Pancreas (tissue), 10 donors: ENCODE measurements at places on chromosomes 12 and 14.
A peak's percentile ranks its signal among the peaks of the same experiment; 100 is the strongest.

- no peak for DNase-seq
These were observed 94.3 kb upstream of the ETV6 start for GRCh38 chr12:11555195-11555594.

DNA sequence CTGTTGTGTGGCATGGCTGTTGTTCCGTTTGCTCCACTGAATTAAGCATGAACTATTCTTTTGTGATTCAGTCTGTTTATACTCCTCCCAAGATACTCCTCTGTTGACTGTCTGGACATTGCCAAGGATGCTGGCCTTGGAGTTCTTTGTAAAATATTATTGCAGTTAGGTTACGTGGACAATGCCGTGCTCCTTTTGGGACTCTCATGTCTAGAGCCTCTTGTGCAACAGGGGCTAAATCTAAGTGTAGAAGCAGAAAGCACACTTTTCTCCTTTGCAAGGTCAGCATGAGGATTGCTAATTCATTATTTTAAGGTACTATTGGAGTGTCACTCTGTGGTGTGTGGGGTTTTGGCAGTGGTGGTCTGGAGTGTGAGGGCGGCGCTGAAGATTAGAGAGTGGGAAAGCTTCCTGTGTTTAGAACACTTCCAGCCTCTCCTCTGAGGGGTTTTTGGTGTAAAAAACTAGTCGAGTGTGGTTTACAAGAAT lies 125.4 kb downstream of the SAMD4A start:
- no peak for DNase-seq

DNA sequence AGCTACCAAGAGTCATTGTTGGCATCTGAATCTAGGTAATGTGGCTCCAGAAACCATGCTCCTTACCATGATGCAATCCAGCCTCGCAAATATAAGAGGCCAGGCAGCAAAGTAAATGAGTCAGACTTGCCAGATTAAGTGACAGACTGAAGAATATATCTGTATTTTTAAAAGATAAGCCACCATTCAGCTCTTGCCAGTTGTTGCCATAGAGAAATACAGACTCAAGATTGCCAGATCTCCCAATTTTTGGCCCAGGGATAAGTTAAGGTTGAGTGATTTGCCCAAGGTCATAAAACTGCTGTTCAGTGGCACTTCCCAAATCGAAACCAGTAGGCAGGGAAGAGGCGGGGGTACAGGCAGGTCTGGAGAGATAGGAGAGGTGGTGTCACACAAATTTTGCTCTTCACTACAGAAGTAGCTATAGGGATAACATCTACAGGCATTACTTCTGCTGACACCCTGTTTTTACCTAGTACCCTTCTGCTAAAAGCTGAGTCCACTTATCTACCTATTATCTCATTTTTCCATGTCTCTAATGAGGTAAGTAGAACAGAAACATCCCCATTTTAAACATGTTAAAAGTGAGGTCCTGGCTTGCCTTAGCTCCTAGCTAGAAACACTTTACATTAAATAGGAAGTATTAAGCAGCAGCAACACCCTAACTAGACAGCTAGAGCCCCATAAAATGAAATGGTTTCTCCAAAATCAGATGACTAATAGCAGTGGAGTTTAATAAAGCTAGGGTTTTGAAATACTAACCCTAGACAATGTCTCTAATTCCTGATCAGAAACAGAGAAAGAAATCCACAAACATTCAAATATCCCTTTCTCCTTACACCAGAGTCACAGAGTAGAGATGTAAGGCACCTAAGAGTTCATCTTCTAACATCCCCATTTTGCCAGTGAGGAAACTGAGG lies 19.5 kb downstream of the DCAF5 start:
- DNase-seq: no peak

DNA sequence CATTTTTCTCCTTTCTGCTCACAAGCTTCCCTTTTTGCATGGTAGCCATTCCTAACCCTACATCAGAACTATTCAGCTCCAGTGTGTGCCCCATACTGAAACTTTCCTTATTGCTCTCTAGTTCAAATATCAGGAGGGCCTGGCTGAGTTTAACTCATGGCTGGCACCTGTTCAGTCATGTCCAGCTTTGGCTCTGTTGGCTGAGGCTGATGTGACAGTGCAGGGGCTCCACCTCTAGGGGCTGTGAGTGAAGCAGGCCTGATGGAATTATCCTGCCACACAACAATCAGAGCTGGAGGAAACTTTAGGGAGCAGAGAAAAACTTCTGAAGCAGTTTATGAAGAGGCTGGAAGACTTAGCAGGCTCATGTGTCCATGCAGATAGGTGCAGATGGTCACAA lies 8.5 kb downstream of the COQ6 start:
- no peak for DNase-seq

DNA sequence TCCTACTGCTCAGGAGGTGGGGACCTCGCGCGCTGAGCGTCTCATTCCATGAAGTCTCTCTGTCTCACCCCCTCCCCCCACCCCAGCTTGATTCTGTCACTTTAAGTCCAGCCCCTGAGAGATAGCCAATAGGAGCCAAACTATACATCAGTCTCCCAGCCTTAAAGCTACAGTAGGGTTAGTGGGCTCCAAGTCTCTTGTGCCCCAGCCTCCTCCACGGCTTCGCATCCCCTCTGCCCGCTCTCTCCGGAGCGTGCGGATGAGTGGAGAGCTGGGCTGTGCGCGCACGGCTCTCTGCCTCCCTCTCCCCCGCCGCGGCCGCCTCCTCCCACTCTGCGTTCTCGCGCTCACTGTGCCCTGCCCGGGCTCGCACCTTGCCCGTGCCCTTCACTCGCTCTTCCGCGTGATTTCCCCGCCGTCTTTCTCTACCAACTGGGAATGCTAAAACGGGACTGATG lies at the start of gene ESRRB:
Gene ESRRB, plus strand, starts transcription at position 191 of the 458 bp plus-strand sequence. Its CDS starts 265 bp downstream, at position 456.
- DNase-seq: no peak

DNA sequence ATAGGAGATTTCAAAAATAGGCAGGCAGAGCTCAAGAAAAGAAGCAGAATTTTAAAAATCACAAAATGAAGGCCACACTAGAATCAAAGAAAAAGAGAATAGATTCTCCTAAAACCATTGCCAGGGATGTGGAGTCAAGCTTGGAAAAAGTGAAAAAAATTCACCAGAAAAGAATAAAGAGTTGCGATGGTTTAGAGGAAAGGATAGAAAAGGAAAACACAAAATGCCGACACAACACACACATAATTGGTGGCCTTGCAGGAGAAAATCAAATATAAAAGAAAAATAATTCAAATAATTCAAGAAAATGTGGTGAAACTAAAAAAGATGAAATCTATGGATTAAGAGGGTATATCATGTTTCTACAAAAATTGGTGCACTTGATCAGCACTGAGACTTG lies 181.6 kb upstream of the C14orf180 start:
- no peak for DNase-seq

DNA sequence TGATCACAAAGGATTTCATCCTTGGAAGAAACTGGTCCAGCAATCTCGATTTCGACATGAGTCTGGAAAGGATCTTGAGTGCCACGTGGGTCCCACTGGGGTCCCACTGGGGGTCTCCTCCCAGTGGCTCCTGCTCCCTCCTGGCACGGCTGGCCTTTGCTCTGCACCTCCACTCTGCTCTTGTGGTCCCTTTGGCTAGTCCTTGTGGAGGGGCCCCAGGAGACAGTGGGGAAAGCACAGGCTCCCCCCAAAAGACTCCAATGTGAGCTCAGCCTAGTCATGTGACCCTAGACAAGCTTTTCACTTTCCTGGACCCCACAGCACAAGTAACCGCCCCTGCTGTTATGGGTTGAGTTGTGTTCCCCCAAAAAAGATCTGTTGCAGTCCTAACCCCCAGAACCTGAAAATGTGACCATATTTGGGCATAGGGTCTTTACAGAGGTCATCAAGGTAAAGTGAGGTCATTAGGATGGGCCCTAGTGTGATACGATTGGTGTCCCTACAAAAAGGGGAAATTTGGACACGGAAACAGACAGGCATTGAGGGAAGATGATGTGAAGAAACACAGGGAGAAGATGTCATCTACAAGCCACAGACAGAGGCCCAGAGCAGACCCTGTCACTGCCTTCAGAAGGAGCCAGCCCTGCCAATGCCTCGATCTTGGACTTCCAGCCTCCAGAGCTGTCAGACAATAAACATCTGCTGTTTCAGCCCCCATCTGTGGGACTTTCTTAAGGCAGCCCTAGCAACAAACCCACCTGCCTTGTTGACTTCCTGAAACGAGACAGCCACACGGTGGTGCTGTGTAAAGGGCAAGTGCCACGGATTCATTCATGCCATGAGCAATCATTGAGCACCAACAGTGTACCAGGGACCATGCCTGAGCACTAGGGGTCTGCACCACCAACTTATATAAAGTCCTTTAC lies 23.8 kb upstream of the PPP2R5C start:
- DNase-seq: no peak

- no peak for DNase-seq
These were observed 10.0 kb upstream of the GPR68 start for GRCh38 chr14:91254461-91254860.

DNA sequence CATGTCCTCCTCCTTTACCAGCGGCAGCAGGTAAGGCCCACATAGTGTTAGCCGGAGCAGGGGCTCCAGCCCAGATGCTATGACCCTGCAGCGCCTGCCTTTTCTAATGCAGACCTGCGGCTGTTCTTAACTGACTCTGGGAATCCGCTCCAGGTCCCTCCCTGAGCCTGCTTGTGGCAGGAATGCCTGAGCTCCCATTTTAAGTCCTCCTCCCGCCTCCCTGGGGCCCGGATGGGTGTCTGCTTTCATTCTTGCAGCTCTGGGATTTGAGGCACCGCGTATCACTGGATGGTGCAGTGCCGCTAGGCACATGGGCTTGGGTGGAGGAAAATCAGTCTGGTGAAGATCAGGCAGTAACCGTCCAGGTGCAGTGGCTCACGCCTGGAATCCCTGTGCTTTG lies 7.6 kb downstream of the TSPAN9 start:
- no peak for DNase-seq

DNA sequence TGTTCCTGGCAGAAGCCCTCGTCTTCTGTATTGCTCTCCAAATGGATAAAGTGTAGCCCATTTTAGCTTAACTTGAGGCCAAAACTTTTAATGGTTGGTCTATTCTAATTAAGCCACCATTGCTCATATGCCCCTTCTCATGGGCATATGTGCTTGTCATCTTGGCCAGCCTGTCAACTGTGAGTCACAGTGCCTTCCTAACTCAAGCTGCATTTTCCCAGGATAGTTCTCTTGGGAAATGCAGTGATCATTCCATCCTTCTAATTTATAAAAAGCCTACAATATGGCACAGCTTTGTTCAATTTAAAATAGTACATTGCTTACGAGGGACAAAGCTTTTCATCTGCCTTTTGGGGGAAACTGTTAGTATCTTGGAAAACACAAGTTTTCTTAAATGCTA lies 6.6 kb downstream of the PTHLH start:
- no peak for DNase-seq

GRCh38 chr12:75489613-75490210 lies 9.2 kb downstream of the GLIPR1 start:
- DNase-seq: no peak

GRCh38 chr12:115945491-115945885 lies 332.0 kb downstream of the MED13L start:
- no peak for DNase-seq

DNA sequence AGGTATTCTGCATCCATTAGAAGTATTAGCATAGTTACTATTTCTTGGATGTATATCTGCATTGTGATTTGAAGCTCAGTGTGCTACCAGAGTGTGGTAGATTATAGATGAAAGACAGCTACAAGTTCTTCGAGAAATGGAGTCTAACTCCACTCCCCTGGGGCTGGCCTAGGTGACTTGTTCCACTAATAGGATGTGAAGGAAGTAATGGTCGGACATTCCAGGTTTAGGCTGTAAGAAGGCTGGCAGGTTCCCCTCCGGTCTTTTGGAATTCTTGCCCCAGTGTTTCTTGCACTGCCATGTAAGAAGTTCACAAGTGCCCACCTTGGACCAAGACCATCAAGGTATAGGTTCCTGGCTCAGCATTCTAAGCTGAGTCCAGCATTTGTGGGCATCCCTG lies 236.4 kb downstream of the FLRT2 start:
- DNase-seq: no peak

GRCh38 chr12:84421103-84421502 lies 491.5 kb downstream of the SLC6A15 start:
- DNase-seq: no peak

DNA sequence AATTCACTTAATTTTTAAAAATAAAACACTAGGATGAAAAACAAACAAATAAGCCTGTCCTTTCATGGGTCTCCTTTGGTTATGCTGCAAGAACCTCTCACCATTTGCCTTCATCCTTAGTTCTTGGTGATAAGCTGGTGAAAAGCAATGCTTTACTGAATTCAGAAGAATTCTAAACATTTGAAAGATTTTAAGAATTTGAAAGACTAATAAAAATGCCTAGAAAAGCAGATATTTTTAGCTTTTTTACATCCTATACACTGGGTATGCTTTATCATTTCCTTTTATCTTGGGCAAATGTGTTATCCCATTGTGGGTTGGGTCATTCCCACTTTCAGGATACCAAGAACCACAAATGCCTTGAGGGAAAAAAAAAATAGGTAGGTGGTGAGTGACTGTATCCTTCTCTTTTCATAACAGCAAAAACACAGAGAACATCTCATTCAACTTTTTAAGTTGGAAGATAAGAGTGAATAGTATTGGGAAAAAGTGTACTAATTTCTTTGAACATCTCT lies 197.1 kb upstream of the ABCD2 start:
- DNase-seq: no peak

- DNase-seq: peak; percentile 88
These were observed 50.0 kb downstream of the NCOR2 start for GRCh38 chr12:124517260-124518050.

- no peak for DNase-seq
These were observed 379.5 kb downstream of the LRFN5 start for GRCh38 chr14:41986083-41986645.

- DNase-seq: peak; percentile 30
These were observed 109.0 kb upstream of the AMIGO2 start for GRCh38 chr12:47188576-47189441.

- DNase-seq: peak; percentile 62
These were observed 499 bp downstream of the RNASE4 start for GRCh38 chr14:20684662-20685456.

DNA sequence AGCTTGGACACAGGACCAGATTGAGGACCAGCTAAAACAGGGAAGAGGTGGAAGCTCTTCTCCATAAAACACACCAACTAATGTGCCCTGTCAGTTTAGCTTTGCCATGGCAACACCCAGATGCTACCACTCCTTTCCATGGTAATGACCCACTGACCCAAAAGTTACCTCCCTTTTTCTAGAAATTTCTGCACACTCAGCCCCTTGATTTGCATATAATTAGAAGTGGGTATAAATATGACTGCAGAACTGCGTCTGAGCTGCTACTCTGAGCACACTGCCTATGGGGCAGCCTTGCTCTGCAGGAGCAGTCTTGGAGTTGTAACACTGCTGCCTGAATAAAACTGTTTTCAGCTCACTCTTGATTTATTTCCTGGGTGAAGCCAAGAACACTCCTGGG lies 3.2 kb upstream of the TDG start:
- no peak for DNase-seq

- no peak for DNase-seq
These were observed 138.7 kb upstream of the DYRK2 start for GRCh38 chr12:67509666-67510386.
